Renal cortex interstitium (tissue), 15 donors: ENCODE measurements at places on chromosomes 16 and 17. TPM values are rescaled to one million over a fixed set of nuclear protein-coding genes. Genes with fewer than 3 reads are reported as not detected.

Gene CRISPLD2
- polyA plus RNA-seq = 6.7 TPM

Gene C17orf58
- 23.8 TPM for polyA plus RNA-seq

Gene KRT16
- polyA plus RNA-seq = not detected

Gene KRTAP1-5
- not detected for polyA plus RNA-seq

Gene HOXB9
- 68.7 TPM for polyA plus RNA-seq

Gene DPEP3
- polyA plus RNA-seq = not detected

Gene PRDM7
- 0.53 TPM for polyA plus RNA-seq

Gene CCL16
- 0.36 TPM for polyA plus RNA-seq
